Stimulated activated CD8-positive, alpha-beta memory T cell treated with anti-CD3 and anti-CD28 coated beads, Interleukin-4, amount 100 ng/mL, for 24 hours (primary cell): ENCODE measurements at places on chromosomes 2 and 18.

- DNase-seq: no peak
Measured at GRCh38 chr2:60406192-60406591, 147.3 kb downstream of the BCL11A start.

- no peak for DNase-seq
Measured at GRCh38 chr2:197256021-197256420, 54.6 kb downstream of the ANKRD44 start.

GRCh38 chr18:36993068-36993467, 164.1 kb downstream of the KIAA1328 start:
- no peak for DNase-seq

DNA sequence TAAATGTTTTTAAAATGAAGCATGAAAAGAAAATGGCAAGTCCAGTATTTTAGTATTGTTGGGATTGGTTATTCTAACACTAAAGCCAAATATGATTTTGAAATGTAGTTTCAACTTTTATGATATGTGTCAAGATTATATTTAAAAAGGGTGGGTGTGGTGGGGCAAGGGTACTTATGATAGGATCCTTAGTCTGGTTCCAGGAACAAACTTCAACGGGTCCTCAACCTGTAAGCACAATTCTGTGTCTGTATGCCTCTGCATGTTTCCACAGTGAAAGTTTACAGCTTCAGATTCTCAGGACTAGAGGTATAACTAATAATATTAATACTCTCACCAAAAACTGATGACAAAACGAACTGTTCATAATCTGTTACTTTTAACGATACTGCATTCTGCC, 5.8 kb downstream of the USP34 start:
- no peak for DNase-seq

DNA sequence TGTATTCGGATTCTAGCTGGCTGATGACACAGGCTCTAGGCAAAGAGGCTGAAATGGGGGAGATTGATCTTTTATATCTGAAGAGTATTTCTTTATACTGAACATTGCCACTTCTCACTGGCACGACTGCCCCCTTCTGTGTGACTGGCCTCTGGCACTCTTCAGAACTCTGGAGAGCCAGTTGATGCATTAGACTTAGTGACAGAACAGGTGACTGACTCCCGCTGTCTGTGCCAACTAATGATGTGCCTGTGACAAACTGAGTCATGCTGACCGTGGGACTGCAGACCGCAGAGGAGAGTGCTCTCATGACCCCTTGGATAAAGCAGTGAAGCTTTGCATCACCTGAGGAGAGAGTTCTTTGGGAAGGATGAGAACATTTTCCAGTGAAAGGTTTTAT, 14.4 kb downstream of the MGAT5 start:
- DNase-seq: no peak

DNA sequence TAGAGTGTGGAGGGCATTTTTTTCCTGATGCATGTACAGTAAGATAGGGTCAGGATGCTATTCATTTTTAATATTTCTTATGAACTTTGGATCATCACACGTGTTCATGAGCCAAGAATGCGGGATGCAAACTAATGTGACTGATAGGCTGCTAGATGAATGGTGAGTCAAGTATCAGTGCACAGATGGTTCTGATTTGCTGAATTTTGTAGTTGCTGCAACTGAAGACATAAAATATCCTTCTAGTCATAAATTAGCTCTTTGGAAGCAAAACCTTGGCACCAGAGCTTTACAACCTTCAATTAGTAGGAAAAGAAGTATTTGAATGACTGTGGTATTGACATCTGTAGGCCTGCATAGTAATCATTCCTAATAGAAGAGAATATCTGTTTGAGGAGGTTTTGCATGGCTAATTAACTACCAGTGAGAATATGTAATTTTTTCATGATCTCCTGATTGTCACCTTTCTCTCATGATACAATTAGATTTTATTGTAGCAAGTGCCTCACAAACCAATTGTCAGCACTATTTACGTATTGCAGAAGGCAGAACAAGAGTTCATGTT, 94.0 kb downstream of the VRK2 start:
- no peak for DNase-seq

DNA sequence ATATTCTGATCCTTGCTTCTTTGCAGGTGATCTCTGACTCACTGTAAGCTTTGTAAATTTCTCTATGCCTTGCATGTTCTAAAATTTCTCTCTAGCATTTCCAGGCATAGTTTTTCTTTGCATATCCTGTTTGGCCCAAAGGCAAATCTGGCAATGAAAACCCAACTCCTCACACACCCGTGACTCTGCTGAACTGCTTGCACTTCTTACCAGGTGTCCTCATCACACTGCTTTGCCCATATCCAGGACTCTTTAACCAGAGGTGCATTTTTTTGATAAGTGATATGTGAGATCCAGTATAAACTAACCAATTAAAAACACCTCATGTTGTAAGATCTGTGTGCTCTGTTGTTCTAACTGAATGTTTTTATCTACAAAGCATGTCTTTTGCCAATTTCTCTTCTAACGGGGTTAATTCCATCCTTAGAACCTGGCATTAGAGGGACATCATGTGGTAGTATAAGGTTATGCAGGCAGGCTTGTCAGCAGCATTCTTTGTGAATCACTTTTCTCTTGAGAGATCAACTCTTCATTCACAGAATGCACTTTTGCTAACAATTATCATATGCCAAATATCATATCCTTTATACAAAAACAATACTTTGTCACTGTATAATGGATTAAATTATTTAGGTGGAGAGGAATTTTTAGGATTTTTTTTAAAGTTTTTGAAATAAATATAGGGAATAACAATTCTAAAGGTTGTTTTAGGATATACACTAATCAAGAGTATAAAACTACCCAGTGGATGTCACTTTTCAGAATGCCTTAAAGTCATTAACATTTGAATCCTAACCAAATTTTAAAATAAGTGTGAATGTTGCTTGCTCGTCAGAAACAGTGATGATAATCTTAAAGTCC, 20.8 kb upstream of the TMX3 start:
- DNase-seq: no peak
